ENCODE measurements at places on chromosomes 11 and 22.

DNA sequence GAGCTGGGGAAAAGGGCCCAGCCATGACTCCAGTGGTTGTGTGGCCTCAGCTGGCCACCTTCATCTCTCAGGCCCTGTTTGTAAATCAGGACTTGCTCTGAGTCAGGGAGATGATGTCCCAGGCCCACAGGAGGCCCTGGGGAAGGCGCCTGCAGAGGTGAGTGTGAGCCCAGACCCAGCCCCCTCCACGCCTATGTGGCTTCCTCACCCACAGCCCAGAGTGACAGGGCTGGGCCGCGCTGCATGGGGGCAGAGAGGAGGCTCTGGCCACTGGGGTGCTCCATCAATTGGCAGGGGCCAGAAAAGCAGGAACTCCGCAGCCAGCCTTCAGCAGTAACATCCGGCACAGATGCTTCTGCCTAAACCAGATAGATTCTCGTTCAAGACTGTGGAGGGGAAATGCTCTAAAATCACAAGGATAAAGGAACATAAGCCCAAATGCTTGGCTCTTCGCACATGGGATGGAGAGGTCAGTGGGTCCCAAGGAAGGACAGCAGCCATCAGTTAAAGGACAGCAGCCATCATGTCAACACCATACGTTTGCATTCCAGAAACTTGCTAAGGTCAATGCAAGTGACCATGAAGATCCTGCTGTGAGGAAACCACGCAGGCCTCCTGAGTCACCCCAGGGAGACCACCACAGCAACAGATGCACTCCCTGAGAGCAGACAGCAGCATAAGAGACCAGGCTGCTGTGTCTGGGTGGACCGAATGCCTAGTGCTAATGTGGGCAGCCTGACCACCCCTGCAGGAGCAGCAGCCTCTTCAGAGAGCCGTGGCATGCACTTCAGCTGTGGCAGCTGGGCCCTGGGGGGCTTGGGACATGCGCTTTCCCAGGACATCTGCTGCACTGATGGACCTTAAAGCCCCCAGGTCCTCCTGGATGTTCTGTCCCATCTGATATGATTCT lies 28.3 kb downstream of the OSBPL5 start:
- DNase-seq = no peak

- no peak for DNase-seq
Measured at GRCh38 chr22:50606165-50606945, 5.8 kb downstream of the MAPK8IP2 start.

- DNase-seq = peak; percentile 50
Measured at GRCh38 chr11:29343465-29344333, 673.1 kb downstream of the KCNA4 start.

DNA sequence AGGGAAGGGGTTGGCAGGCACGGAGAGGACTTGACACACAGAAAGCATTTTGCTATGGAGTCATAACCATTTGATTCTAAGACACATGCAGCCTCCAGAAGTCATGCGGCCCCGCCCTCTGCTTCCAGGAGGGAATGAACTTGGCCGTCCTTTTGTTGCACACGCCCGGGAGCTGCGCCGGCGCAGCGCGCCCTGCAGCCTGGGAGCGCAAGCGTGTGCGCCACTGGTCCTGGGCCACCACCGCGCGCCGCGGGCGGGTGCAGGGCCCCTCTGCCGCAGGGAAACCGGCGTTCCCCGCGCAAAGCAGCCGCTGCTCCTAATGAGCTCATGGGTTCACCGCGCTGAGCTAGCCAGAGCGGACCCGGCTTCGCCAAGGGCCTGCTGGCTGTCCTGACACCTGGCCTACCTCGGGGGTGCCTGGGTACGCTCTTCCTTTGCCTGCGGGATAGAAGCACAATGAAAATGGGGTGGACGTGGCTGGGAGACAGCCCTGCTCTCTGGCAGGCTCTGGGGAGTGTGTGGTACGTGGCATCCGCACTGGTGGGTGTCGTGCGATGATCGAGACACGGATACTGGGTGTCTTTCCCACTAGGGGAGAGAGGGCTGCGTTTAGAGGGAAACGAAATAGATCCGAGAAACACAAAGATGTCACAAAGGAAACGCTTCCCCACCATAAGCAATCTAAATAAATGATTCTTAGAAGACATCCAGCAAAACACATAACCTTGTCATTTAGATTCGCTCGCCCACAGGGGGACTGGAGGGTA lies 669 bp downstream of the MICAL3 start:
- no peak for DNase-seq

DNA sequence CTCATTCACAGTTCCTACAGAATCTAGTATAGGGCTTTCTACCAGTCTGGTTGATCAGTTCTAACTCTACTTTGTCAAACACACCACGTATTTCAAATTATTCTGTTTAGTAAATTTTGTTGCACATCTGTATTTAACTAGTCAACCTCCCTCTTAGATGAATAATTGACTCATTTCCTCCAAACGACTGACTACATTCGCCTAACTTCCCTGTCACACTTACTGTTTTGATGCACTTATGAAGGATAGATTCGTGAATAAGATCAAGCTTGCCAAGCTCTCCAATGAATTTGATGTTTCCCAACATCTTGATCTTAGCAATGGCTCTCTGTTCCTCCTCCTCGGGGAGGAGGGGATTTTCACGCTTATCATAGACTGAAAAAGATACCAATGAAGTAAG lies 5.0 kb downstream of the EIF4G2 start:
- no peak for DNase-seq

DNA sequence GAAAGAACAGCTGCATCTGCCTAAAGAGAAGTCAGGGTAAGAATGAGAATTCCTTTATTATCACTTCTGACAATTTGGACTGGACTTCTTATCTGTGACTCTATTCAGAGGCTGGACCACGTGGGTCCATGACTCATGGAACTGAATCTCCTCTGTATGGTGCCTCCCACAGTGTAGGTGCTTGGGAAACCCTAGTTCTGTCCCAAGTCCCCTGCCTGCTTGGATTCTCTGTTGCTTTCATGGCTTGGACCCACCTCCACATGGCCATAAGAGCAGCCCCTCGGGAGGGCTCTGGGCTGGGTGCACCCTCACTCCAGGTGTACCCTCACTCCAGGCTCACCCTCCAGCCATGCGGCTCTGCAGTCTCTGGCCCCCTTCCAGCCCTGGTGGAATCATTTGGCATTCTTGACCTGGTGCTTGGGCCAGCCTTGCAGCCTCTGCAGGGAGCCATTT lies 153.4 kb downstream of the CACNA1I start:
- peak; percentile 60 for DNase-seq

DNA sequence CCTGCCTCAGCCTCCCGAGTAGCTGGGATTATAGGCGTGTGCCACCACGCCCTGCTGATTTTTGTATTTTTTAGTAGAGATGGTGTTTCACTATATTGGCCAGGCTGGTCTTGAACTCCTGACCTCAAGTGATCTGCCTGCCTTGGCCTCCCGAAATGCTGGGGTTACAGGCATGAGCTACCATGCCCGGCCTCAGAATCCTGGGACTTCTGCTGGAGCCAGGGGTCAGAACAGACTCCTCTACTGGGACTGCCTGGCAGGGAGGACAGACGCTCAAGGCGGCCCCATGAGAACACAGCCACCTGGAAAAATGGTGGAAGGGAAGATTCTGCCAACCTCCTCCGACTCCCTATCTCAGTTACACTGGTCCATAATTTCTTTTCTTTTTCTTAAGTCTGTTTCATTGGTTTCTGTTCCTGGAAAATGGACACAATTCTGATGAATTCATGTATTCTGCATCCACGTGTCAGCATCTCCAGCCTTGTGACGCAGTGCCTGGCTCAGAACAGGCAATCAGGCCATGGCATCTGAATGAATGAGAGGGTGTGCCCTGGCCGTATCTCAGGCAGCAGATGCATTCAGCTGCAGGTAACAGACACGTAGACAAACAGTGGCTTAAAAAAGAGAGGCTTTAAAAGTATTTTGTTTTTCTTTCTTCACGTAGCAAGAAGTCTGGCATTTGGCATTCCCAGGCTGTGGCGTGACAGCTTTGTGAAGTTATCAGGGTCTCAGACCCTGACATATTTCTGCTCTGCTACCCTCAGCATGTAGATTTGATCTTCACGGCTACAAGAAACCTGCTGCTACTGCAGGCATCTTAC lies 4.8 kb downstream of the SMIM38 start:
- DNase-seq = no peak

DNA sequence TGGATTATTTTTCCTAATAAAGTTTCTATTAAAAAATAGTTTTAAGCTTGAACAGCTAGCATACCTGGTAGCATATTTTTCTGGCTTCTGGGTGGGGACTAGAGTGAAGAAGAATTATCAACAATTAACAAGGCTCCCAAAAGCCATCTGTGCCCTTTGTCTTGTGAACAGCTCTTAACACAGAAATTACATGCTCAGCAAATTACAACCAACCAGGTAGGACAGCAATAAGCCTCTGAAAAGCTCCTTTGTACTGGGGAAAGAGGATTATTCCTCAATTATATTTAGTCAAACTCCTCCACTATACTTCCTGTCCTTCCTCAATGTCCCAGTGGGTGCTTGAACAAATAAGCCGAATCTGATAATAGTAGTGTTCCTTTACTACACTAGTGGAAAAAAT lies 162.8 kb downstream of the RAB38 start:
- DNase-seq = no peak

GRCh38 chr22:23714596-23715578 lies 24.1 kb downstream of the RGL4 start:
- DNase-seq = no peak

DNA sequence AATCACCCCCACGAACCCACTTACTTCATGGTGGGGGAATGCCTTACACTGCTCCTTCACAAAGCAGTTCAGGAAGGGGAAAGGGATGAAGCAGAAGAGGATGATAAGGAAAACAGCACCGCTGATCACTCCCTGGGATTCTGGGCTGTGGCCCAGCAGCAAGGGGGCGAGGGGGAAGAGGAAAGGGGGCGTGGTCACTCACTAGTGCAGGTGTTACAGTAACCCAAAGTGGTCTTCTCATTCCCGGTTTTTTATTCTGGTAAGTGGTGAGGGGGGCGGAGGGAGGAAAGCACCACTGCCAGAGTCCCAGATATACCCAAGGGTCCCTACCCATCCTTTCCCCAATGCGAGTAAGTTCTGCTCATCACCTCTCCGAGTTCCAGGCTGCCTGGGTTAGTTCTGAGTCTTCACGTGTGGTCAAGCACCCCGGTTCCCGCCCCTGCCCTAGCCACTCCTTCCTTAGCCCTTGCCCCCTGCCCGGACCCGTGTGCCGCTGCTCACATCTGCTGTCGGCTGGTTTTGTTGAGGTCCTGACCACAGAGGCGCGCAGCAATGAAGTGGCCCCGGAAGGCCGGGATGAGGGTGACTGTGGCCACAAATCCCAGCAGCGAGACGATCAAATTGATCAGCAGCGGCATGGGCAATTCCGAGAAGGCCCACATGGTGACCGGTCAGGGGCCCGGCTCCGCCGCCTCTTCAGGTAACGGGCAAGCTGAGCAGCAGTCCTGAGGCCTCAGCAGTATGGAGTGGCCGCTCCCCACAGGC lies 477 bp downstream of the DPAGT1 start:
- peak; percentile 20 for DNase-seq

DNA sequence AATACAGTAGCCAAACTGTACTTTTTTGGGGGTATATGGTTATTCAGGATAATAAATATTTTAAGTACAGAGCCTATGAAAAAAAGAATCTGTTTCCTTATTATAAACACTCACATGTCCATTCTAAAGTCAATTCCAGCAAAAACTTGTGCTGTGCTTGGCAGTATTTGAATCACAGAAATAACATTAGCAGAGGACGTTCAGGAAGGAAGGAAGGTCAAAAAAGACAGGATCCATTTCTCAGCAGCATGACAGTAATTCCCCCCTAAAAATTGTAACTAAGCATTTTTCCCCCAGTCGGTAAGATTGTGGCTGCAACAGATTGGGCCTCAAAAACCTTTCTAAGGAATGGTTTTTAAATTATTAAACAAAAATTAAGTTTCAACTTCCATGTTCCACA lies 124.8 kb downstream of the ATG16L2 start:
- DNase-seq = no peak
